ENCODE measurements at places on chromosomes 6 and 20.

GRCh38 chr6:22412994-22413393 is 116.2 kb upstream of the PRL start:
- no peak for DNase-seq

GRCh38 chr6:136961848-136962247 is 39.7 kb downstream of the SLC35D3 start:
- DNase-seq: no peak

DNA sequence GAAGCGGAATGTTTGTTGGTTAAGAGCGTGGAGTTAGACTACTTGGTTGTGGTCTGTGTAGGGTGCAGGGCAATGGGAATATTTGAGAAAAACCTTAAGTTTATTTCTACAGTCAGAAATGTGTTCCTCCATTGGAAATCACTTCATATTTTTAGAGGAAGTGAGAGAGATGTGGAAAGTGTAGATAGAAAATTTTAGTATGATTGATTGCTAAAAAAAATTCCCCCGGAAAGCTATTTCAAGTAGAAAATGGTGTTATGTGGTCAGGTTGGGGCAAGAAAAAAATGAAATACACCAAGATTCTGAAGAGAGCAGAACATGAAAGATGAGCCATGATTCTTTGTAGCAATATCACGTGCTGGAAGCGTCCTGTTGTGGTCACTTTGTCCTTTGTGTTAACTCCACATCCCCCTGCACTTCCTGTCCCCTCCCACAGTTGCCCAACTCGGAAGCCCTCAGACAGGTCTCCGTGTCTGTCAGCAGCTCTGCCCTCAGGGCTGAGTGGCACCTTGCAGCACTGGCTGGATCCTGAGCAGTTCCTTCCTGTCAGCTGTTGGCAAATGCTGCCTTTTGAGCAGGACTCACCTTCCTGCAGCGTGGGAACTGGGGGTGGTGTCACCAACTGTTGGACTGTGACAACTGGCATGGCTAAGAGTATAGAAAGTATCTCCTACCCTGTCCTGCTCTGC is 137.5 kb upstream of the SLC24A3 start:
- DNase-seq: no peak

DNA sequence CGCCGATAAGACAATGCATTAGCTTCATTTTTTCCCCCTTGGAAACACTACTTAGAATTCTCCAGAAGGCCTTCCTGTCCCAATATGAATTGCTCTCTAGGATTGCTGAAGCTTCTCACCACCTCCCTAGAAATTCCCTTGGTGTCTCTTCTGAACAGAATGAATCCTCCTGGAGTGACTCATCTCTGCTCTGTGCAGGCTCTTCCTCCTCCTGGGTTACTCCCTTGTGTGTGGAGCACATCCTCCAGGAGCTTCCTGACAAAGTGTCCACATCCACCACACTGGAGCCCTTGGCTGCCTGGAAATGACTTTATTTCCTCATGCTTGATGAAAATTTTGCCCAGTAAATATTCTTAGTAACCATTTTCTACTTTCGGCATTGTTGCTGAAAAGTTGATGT is 54.4 kb downstream of the DTNBP1 start:
- no peak for DNase-seq

GRCh38 chr6:113017353-113017752 is 670.2 kb downstream of the RFPL4B start:
- DNase-seq: no peak

DNA sequence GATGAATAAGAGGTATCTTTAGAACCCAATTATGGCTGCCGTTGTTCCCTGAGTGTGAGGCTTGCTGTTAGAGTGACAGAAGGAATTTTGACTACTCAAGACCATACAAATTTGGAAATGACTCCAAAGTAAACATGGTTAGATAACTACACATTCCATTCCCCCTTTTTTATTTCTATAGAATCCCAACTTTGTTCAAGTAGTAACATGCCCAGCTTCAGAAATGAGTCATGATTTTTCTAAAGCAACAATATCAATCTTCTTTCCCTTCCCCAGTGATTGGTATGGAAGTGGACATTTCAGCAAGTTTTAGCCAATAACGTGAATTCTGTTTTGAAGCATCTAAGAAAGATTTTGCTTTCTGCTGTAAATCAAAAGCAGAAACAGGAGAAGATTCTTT is 37.8 kb downstream of the HCRTR2 start:
- DNase-seq: no peak

GRCh38 chr6:133697666-133698065 is 191.2 kb upstream of the TCF21 start:
- DNase-seq: no peak

- DNase-seq: no peak
Measured at GRCh38 chr20:58626051-58626450, 25.0 kb upstream of the STX16 start.

Data from hypothalamus (tissue), 51 donors.